Stimulated activated CD4-positive, alpha-beta T cell treated with anti-CD3 and anti-CD28 coated beads, Interleukin-1b, Interleukin-23, amount 100 ng/mL, for 48 hours (primary cell): ENCODE measurements at places on chromosomes 1 and 21.

DNA sequence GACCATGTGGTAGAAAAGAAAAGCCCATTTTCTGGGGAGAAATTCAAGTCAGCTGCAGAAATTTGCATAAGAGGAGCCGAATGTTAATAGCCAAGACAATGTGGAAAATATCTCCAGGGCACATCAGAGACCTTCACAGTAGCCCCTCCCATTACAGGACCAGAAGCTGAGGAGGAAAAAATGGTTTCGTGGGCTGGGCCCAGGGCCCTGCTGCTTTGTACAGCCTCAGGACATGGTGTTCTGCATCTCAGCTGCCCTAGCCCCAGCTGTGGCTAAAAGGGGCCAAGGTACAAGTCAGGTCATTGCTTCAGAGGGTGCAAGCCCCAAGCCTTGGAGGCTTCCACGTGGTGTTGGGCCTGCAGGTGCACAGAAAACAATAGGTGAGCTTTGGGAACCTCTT lies 108.3 kb downstream of the DMRTB1 start:
- DNase-seq: no peak

GRCh38 chr21:26365849-26366248 lies 195.3 kb upstream of the APP start:
- no peak for DNase-seq

DNA sequence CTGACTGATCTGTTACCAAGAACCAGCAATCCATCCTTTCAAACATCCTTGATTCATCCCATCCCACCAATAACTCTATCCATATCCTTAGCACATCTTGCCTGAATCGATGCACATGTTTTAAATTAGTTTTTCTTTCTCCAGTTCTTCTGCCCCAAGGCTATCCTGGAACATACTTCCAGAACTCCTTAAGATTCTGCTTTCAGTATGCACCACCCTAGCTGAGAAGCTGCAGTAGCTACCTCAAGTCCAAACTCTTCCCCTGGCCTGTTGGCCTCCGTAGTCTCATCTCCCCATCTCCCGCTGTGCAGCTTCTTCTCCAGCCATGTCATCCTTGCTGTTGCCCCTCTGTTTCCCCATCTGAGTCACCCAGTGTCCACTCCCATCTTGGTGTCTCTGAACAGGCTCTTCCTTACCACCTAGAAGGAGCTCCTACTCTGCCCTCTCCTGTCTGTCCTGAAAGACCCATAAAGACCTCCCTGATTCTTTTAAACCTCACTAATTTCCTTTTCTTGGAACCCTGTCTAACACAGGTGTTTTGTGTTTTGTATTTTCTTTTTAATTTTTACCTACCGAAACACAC lies 108.0 kb downstream of the SGIP1 start:
- DNase-seq: no peak

- no peak for DNase-seq
These were observed 83.8 kb downstream of the TMEM53 start for GRCh38 chr1:44590475-44590874.

- DNase-seq: no peak
These were observed 110.8 kb downstream of the TSEN15 start for GRCh38 chr1:184162281-184162680.

DNA sequence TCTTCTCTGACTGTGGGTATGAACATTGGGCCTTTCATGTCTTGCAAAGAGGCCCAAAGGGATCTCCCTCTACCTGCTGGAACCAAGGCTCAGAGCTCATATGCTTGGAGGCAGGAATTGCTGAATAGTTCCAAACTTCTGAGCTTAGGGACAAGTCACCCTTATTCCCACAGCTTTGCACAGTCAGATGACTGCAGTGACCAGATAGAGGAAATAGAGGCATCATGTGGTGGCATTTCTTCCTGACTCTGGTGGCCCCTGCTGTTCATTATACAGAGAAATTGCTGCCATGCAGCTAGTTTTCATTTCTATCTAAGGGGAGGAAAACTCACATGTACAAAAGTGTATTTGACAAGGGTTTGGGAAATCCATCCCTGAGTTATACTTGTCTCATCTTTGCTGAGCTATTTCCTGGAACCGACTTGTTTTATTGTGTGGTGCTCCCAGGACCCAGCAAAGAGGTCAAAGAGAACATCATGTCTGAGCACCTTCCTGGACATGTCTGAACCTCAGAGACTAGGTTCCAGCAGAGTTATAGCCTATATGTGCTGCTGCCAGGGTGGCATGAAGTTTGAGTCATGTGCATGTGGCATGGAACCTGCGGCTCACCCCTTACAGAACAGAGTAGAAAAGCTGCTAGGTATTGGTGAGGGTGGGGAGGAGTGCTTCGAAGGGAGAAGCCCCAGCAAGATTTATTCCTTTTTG lies 131.2 kb downstream of the PIK3R3 start:
- no peak for DNase-seq

GRCh38 chr1:27656157-27656893 lies 15.7 kb downstream of the IFI6 start:
- DNase-seq: no peak

- no peak for DNase-seq
These were observed 11.6 kb downstream of the TIPRL start for GRCh38 chr1:168190403-168190802.
